ENCODE measurements at places on chromosomes 12 and 14.
A peak's percentile ranks its signal among the peaks of the same experiment; 100 is the strongest.

GRCh38 chr12:27176765-27177164, 67.3 kb upstream of the STK38L start:
- DNase-seq: peak; percentile 28

GRCh38 chr12:131863711-131864396, 30.6 kb upstream of the ULK1 start:
- no peak for DNase-seq

DNA sequence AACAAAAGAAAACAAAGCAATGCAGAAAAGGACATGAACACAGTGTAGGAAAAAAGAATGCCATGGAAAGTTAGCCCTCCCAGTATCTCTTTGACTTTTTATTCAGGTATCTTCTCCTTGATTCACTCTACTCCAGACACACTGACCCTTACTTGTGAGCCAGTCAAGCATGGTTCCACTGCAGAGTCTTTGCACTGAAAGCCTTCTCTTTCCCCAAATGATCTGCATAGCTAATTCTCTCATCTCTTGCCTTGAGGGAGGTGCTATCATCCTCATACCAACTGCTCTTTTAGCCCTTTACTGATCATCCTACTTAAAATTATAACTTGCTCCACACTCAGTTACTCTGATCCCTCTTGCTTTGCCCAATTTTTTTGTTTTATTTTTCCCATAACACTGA, 101.2 kb upstream of the SLC16A7 start:
- no peak for DNase-seq

DNA sequence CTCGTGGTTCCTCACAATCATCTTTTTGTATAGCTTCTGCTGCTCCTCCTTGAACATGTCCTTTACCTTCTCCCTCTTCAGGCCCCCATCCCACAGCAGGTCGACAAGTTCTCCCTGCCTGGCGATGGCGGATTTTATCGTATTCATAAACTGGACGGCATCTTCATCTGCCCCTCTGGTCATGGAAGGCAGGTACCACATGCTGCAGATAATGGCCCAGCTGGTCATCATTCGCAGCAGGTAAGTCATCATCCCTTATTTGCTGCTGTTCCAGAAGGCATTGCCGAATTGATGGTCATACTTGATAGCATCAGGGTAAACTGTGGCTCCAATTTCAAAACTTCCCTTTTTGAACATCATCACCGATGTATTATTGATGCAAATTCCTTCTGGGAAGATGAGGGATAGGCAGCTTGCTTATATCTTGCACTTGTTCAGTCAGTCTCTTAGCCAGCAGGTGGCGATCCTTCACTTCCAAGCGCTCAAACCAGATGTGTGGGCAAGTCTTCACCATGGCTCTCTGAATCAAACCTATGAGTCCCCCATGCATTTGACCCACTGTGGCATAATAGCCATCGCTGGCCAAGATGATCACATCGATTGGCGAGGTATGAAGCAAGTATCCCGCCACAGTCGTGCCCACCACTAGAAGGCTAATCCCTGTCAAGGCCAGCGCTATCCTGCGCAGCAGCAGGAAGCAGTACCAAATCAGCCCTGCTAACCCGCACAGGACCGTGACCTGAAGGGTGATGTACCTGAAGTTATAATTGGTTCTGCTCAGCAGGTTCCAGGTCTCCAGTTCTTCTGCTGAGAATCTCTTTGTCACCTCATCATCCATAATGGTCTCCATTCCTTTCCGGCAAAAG, 381.5 kb upstream of the STXBP6 start:
- no peak for DNase-seq

GRCh38 chr14:59534361-59534987, 42.1 kb downstream of the CCDC175 start:
- DNase-seq: no peak

- no peak for DNase-seq
These were observed 354.9 kb downstream of the RAD51B start for GRCh38 chr14:68174446-68174845.

- DNase-seq: no peak
These were observed 78.8 kb downstream of the OSBPL8 start for GRCh38 chr12:76480796-76481195.

DNA sequence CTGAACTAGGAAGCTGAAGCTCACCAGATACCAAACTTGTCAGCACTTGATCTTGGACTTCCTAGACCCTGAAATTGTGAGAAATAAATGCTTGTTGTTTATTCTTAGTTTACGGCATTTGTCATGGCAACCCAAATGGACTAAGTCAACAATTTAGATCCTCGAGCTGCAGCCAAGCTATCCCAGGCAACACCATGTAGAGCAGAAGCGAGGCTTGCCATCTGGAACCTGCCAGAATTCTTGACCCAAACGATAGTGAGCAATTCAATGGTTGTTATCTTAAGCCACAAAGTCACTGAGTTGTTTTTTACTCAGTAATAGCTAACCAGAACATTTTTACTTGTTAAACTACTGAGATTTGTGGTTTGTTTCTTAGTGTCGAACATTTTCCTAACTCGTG, 458.5 kb upstream of the FLRT2 start:
- DNase-seq: no peak

- DNase-seq: no peak
These were observed 381 bp downstream of the YY1 start for GRCh38 chr14:100239211-100239839.

- DNase-seq: no peak
These were observed 50.2 kb downstream of the MBIP start for GRCh38 chr14:36270191-36270590.

DNA sequence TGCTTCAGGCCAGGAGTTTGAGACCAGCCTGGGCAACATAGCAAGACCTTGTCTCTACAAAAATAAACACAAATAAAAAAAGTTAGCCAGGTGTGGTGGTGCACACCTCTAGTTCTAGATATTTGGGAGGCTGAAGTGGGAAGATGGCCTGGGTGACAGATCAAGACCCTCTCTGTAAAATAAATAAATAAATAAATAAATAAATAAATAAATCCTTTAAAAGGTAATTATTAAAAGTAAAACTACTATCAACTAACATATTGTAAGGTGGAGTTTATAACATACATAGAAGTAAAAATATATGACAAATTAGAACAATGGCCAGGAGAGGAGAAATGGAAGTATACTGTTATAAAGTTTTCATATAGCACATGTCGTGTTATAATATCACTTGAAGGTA, 33.3 kb upstream of the CLMN start:
- no peak for DNase-seq

All from stimulated activated CD4-positive, alpha-beta T cell treated with anti-CD3 and anti-CD28 coated beads, Interleukin-15, amount 100 ng/mL, for 48 hours (primary cell).